ENCODE measurements at places on chromosomes 4 and X.

DNA sequence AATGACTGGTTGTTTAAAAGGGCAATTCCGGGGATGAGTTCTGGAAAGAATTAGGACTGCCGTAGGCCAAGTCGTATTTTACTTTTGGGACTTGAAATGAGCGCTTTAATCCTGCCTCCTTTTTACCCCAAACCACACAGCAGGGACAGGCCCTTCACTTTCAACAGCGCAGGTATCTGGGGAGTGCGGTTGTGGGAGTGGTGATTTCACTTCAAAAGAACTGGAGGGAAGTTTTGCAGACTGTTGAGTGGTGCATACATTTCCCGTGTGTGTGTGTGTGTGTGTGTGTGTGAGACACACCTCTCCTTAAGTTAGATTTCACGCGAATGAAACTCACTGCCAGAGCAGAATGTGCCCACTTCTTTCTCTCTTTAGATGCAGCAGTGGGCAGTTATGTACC is 2.8 kb downstream of the NHS start:
- ATAC-seq = peak; percentile 53

DNA sequence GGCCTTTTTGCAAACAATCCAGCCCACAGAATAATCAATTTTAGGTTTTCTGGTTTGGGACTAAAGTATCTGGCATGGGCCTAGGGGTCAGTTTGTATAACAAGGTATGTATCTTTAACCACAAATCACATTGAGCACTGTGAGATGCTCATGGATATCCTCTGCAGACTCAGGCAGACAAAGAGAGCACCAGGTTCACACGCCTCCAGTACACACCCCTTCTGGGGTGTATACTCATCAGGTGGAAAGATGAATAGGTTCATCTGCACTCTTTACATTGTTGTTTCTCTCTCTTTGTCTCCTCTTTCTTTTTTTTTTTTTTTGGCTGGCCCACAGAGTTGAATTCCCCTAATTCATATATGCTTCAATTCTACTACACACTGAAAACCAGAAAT is 21.1 kb downstream of the TEC start:
- no peak for ATAC-seq

GRCh38 chr4:16660656-16661055 is 237.8 kb downstream of the LDB2 start:
- no peak for ATAC-seq

DNA sequence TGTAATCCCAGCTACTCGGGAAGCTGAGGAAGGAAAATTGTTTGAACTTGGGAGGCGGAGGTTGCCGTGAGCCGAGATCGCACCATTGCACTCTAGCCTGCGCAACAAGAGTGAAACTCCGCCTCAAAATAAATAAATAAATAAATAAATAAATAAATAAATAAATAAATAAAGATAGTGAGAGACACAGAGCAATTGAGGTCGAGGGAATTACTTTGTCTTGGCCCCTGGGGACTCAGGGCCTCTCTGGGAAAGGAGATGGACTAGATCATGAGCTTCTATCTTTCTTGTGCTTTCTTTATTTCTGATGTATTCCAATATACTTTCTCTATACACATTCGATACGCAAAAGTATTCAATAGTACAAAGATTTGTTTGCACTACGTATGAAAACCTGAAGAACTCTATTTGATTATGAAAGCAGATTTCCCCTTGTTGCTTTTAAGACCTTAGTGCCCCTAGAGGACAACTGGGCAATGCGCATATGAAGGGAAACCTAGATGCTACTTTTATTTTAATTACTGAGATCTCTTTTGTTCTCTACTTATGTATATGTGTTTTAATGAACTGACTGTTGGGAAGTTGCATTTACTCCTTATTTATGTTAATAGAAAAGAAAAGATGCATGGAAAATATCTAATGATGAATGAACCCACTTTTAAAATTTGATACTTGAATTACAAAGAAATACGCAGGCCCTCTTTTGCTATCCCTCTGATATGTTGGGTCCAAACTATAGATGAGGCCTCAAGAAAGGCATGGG is 12.8 kb upstream of the ELOVL6 start:
- peak; percentile 39 for ATAC-seq

GRCh38 chr4:110905367-110905766 is 282.5 kb upstream of the PITX2 start:
- ATAC-seq = no peak

GRCh38 chrX:23666282-23666681 is 1.0 kb upstream of the PRDX4 start:
- no peak for ATAC-seq

DNA sequence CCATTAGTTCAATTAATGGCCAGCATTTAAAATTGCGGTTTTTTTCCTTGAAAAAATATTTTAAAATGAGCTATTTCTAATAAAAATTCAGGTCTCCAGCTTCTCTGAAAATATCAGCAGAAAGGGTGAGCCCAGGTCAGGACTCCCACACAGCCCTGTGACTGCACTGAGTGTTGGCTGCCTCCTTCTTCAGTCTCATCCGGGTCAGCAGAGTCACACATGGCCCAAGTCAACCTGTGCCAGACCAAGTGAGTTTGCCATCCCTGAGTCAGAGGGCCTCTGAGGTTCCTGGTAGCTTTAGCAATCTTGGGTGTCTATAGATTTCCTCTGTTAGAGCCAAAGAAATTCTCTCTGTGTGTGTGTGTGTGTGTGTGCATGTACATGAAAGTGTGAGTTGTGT is 22.1 kb upstream of the MSX1 start:
- no peak for ATAC-seq

- no peak for ATAC-seq
Observed at GRCh38 chr4:134529629-134530028, 328.0 kb upstream of the PABPC4L start.

Measured in activated T-helper 17 cell treated with anti-CD3 and anti-CD28 coated beads, Interleukin-2, amount 50 U/mL, for 72 hours (primary cell).